Cortex of kidney (tissue), 1 donor: ENCODE measurements at places on chromosomes 5 and 9.

GRCh38 chr9:27766073-27766835, 193.0 kb upstream of the C9orf72 start:
- no peak for DNase-seq

GRCh38 chr5:118796081-118796480, 192.3 kb downstream of the DTWD2 start:
- no peak for DNase-seq

DNA sequence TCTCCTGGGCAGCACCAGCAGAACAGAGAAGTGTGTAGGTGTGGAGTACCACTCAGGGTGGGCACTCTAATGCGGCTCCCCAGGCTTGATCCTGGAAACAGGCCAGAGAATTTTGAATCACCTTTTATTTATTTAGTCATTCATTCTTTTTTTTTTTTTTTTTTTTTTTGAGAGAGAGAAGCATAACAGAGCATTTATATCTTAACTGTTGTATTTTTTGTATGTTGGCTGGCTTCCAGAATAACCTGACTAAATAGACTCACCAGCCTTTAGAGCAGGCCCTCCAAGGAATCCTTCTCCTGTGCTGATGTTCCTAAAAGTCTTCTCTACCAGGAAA, 153.4 kb downstream of the PIK3R1 start:
- DNase-seq: no peak

DNA sequence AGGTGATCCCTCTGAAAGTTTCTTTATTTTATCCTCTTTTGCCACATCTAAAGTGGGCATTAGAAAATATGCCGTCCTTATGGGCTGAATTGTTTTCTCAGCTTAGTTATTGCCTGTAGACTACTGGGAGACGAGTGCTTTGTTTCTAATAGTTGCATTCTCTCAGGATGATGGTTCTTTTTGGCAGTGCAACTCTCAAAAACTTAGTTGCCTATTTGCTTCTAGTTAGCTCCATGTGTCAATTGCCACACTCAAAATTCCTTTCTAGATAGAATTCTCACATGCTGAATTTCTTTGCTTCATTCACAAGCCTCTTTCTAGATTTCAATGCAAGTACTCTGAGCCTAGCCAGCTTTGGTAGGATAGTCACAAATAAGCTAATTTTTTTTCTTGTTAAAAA, 155.5 kb downstream of the FGF10 start:
- DNase-seq: no peak

GRCh38 chr9:78919701-78920100, 622.8 kb downstream of the PSAT1 start:
- DNase-seq: no peak

DNA sequence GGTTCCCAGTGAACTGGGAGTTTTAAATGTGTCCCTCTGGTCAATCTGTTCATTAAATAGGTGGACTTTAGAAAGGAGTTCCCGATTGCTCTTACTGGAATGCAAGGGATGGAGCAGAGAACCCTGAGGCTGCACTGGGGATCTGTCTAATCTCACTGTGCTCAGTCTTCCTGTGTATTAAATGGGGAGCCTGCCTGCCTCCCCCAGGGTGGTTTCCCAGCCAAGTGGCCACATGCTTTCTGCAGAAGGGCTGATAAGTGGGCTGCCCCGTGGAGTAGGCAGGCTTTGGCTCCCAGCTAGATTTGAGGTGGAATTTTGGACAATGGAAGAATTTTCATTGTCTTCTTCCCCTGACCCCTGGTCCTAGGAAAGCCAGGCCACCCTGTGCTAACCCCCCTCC, 14.0 kb upstream of the PHYHD1 start:
- no peak for DNase-seq

DNA sequence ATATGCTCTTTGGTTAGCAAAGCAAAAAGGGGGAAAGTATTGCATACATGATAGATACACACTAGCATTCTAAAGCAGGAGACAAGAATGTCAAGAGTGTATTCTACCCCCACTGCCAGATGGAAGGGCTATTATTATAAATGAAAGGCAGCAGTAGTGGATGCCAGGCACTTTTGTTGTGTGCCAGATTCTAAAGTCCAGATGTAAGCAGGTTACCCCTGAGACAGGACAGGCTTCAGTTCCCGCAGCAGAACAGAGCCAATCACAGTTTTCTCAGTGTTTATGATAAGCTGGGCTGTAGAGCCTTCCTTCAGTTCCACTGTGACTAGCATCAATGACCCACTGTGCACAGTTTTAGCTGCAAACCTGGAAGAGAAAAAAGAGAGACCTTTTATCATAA, 226.6 kb upstream of the TBCA start:
- no peak for DNase-seq

DNA sequence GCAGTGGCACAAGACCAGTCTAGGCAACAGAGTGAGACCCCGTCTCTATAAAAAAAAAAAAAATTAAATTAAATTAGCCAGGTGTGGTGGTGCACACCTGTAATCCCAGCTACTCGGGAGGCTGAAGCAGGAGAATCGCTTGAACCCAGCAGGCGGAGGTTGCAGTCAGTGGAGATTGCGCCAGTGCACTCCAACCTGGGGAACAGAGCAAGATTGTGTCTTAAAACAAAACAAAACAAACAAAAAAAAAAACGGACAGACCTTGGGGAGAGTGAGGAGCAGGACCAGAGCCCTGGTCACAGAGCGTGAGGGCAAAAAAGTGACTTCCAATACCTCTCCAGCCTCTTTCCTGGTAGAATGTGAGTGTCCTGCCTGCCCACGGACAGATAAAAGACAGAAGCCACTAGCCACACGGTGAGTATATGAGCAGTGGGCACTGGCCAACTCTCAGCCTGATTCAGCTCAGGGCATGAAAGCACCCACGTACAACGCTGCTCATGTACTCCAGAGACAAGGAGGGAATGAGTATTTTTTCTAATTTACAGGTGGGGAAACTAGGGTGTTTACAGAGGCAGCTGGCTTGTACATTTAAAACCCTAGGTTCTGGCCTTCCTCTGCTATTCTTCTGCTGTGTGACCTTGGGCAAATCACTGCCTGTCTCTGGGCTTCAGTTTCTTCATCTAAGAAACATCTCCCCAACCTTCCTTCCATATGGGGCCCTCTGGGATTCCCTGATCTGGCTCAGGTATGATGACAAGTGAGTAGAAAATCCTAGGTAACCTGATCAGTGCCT, 1.8 kb downstream of the OLFML2A start:
- no peak for DNase-seq

DNA sequence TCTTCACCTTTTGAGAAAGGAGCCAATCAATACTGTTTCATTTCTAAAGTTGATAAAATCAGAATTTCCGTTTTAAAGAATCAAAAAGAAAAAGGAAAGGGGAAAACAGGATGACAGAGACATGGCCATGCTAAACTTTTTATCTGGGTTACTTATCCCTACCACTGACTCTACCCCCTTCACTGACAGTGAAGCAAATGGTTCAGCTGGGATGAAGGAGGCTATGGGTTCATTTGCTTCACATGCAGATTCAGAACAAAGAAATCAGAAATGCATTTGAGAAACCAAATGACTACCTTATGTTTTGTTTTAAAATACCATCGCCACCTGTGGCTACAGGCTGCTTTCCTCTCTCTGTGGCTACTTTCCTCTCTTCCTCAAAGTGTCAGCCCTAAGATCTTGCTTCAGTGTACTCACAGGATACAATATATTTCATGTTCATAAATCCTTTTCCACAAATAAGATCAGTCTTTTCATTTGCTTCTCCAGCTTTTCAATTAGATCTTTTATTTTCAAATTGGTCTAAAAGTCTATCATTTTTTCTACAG, 53.3 kb downstream of the LPAR1 start:
- no peak for DNase-seq

DNA sequence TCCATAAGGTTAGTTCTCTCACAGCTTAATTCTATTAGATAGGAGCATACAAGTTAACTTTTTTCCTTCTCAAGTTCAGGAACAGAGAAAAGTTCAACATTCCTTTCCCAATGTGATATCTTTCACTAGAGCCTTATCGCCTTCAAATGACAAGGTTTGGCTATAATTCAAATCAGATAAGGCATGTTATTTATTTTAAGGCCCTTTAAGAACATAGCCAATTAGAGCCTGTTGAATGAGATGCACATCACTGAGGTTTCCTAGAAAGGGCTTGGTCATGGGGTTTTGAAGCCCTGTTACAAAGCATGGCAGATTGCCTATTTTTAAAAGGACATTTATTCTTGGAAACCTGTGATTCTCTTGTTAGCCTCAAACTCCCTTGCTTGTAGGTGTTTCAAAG, 123.4 kb downstream of the BASP1 start:
- no peak for DNase-seq

DNA sequence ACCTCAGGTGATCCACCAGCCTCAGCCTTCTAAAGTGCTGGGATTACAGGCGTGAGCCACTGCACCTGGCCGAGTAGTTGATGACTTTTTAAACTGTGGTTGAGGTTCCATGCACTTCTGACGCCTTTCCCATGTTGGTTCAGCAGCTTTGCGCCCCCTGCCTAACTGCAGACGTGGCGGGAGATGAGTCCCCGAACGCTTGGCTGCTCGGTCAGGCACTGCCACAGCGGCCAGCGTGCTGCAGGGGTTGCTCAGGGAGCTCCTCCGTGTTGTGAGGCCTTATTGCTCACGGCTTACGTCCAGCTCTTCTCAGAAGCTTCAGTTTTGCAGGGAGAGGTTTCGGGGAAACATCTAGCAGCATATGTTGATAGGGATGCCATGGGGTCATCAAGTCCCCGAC, 35.3 kb downstream of the HABP4 start:
- no peak for DNase-seq

- no peak for DNase-seq
Observed at GRCh38 chr5:152389208-152389849, 15.8 kb downstream of the NMUR2 start.

GRCh38 chr5:172082180-172082579, 75.7 kb upstream of the FBXW11 start:
- no peak for DNase-seq

GRCh38 chr9:132672413-132672690, 2.1 kb downstream of the GTF3C4 start:
- DNase-seq: no peak

DNA sequence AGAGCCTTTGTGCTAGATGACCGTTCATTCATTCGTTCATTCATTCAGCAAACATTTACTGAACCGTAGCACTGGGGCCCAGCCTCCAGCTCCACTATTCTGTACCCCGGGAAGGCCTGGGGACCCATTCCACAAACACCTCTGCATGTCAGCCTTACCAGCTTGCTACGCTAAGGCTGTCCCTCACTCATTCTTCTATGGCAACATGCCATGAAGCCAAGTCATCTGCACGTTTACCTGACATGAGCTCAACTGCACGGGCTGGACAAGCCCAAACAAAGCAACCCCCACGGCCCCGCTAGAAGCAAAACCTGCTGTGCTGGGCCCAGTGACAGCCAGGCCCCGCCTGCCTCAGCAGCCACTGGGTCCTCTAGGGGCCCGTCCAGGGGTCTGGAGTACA, 6.0 kb downstream of the CEL start:
- DNase-seq: no peak

DNA sequence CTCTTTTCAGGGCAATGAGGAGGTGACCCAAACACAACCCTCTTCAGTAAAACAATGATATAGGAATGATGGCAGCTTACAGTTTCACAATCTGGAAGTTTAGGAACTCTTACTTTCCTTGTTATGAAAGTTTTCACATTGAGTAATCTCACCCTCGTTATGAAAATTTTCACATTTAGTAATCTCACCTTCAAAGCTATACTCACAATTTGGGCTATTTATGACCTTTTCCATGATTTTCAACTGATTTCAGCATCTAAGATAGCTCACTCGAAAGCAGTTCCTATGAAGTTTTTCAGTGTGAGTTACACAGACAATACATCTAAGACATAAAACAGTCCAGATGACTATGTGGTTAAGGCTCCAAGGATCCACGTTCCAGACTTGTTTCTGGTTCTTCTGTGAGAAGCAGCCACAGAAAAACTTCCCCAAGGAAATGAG, 57.1 kb downstream of the FOXD1 start:
- no peak for DNase-seq

DNA sequence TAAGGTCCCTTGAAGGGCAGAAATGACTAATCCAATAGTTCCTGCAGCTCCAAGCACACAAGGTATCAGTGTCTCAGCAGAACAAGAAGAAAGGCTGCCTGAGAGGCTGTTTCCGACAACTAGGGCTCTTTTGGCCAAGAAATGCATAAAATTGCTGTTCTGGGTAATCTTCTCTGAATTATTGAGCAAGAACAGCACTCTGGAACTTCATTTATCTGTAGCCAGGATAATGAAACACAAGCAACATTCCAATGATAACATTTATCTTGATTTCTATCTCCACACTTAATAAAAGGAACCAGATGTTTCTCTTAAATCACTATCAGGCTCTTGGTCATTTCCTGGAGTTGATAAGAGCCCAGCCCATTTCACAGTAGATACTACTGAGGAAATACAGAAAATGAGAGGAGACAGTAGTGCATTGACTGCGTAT, 17.0 kb upstream of the AUH start:
- DNase-seq: no peak

GRCh38 chr5:91684625-91685024, 301.5 kb upstream of the ARRDC3 start:
- no peak for DNase-seq

DNA sequence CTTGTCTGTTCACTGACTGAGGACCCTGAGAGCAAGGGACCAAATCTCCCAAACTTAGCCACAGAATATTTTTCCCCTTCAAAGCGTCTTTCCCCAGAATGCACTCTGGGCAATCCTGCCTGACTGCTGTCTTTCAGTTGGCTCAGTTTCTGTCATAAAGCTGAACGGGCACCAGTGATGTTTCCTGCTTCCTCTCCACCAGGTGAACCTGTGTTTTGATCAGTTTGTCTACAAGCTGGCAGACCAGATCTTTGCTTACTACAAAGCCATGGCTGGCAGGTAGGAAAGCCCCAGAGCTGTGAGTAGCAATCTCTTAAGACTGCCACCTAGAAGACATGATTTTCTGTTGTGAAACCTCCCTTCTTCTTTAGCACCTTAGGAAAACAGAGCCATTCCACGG, 61.8 kb downstream of the CYFIP2 start:
- DNase-seq: no peak

DNA sequence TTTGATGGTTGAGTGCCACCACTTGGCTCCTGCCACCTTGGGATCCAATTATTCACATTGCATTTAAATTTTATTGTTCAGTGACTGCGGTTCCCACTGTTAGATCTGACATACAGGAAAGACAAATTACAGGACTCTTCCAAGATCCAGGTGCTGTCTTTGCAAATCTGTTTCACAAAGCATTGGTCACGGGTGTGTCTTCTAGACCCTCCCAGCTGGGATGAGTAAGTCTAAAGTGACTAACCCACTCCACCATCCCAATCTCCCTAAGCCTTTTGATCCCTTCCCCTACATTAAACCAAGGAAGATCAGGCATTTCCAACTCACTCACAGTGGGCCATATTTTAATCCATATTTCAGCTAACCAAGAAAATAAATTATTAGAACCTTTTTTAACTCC, 1016.3 kb upstream of the CTNND2 start:
- DNase-seq: no peak

- no peak for DNase-seq
Observed at GRCh38 chr5:103514371-103514770, 48.2 kb downstream of the NUDT12 start.
